ENCODE measurements at places on chromosomes 2 and 18. TPM values are rescaled to one million over a fixed set of nuclear protein-coding genes. Genes with fewer than 3 reads are reported as not detected.

DNA sequence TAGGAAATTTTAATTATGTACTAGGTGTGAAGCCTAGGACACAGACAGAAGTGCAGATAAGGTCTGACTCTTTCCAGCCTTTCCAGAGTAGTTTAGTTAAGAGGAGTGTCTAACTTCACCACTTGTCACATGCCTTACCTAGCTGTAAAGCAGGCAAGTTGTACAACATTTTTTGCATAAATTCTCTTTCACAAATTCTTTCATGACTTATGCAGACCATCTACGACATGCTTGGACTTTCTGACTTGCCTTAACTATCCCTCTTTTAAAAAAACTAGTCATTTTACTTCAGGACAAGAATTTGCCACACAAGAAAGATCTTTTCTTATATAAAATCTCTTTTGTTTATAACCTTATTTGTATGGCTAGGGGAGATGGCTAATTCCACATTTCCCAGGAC, 1273.6 kb upstream of the SLC39A10 start:
- DNase-seq = no peak

- DNase-seq = no peak
These were observed 103.2 kb downstream of the FAM161A start for GRCh38 chr2:61750624-61751023.

DNA sequence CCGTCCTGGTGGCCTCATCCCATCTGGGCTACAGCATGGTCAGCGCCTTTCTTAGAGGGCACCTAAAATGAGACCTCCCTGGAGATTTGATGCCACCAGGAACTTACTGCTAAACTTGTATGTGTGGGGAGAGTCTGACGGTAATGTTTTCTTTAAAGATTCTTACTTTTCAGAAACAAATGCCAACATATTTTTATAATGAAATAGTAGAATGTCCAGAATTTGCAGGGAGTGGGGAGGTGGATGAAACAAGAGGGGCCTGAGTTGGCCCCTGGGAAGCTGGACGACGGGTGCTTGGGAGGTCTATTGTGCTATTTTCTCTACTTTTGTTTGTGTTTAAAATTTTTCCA, 118.8 kb upstream of the CTDP1 start:
- no peak for DNase-seq

DNA sequence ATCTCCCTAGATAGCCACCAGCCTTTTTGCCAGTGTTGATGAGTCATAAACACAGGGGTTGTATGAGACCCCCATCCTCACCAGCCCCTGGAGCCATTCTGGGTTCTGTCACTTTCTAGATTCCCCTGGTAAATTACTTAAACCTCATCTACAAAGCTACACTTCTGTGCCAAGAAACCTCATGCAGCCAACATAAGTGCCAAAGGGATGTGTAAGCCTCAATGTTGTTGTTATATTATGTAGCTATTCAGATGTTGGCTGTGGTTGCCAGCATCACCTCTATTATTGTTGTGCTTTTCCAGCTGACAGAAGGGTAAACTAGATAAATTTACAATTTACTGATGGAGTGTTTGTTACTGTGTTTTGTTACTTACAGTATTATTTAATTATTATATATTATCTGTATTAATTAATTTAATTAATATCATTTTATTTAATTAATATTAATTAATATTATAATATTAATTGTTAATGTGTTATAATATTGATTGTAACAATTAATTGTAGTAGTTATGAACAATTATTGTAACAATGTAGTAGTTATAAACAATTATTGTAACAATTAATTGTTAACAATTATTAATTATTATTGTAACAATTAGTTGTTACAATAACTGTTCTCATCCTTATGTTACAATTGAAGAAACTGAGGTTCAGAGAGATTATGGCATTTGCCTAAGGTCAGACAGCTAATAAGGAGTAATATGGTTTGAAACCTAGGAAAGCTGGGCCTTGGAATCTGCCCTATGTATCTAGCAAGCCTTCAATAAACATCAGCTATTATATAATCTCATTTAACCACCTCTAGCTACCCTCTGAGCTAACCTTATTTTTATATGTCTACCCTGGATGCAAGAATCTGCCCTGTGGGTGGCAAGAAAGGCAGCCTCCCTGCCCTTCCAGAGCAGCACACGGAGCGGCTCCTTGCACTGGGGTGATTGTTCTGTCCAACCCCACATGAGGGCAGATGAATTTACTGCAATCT, 36.1 kb downstream of the PSTPIP2 start:
- no peak for DNase-seq

DNA sequence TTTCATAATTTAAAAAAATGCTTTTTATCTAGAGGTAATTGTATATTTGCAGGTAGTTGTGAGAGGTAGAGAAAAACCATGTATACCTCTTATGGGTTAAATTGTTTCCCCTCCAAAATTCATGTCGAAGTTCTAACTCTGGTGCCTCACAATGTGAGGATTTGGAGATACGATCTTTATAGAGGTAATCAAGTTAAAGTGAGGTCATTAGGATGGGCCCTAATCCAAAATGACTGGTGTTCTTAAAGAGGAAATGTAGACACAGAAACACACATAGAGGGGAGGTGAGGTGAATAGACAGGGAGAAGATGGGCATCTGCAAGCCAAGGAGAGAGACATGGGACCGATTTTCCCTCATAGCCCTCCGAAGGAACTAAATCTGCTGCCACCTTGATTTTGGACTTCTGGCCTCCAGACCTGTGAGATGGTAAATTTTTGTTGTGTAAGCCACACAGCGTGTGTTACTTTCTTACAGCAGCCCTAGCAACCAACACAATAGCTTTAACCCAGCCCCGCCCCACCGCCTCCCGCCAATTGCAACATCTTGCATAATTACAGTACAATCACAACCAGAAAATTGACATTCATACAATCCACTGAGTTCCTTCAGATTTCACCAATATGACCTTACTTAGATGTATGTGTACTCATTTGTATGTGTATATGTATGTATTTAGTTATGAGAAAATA, 208.9 kb downstream of the MIB1 start:
- DNase-seq = no peak

DNA sequence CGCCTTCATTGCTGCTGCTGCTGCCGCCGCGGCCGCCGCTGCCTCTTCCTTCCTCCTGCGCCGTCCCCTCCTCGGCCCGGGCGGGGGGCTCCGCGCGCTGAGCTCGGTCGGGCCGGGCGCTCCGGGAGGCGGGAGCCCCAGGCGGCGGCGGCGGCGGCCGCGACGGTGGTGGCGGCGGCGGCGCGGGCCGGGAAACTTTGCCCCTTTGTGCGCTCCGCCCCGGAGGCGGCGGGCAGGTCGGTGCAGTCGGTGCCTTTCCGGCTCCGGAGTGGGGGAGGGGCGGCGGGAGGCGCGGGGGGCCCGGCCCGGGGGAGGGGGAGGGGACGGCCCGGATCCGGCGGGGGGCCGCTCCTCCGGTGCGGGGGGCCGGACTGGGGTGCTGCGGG, 205 bp downstream of the TET3 start:
- peak; percentile 71 for DNase-seq

GRCh38 chr2:112189001-112189556, 50.9 kb downstream of the FBLN7 start:
- no peak for DNase-seq

DNA sequence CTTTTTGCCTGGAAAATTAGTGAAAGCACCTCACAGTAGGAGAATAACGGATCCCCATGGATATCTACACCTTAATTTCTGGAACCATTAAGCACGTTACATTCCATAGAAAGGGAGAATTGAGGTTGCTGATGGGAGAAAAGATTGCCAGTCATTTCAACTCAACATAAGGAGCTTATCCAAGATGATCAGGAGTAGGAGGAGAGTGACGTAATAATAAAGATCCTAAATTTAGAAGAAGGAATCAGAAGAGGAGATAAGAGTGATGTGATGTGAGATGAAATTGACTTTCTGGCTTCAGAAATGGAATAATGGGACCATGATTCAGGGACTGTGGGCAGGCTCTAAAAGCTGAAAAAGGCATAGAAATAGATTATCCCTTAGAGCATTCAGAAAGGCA, 1017.8 kb upstream of the CHAC2 start:
- no peak for DNase-seq

- DNase-seq = no peak
These were observed 746.0 kb upstream of the TMEFF2 start for GRCh38 chr2:192940767-192941166.

DNA sequence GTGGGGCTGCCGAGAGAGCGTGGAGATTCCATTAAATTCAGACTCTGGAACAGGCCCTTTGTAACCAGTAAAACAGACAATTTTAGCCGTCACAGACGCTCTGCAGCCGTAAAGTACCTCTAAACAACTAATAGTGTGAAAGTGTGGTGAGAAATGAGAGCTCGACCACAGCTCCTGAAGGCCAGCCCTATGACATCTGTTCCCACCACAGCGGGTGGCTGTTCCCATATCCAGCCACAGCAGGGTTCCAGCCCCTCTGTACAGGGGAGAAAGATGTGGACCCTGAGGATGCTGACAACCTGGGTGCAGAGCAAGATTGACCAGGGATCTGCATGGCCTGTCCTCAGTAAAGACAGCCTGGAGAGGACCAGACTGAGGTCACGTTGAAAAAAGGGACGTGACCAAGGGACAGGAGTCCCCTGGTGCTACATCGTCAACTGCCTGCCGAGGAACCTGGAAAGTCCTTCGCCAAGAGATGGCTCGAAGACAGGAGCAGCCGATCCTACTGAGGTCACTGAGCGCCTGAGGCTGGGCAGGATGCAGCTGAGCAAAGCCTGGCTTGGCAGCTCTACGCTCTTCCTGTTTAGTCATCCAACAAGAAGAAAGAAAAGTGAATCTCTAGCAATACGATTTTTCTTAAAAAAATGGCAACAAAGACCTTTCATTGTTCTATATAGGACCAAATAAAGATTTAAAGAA, 831.7 kb downstream of the RNF144A start:
- DNase-seq = peak; percentile 36

DNA sequence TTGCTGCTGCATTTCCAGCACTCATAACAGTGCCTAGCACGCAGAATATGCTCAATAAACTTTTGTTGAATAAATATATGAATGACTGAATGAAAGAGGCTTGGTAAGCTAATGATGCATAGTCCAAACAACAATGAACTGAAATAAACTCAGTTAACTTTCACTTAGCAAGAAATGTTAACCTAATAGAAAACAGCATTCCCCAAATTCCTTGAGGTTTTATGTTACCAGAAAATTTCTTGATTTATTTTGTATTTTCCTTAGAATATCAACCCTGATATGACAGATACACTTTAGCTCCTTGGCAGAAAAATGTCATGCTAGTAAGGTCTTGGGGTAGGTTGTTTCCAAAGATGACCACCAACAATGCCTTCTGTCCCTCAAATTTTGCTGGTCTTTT, 217.4 kb downstream of the KCNE4 start:
- no peak for DNase-seq

- no peak for DNase-seq
These were observed 1077.3 kb upstream of the TMEFF2 start for GRCh38 chr2:193272011-193272410.

DNA sequence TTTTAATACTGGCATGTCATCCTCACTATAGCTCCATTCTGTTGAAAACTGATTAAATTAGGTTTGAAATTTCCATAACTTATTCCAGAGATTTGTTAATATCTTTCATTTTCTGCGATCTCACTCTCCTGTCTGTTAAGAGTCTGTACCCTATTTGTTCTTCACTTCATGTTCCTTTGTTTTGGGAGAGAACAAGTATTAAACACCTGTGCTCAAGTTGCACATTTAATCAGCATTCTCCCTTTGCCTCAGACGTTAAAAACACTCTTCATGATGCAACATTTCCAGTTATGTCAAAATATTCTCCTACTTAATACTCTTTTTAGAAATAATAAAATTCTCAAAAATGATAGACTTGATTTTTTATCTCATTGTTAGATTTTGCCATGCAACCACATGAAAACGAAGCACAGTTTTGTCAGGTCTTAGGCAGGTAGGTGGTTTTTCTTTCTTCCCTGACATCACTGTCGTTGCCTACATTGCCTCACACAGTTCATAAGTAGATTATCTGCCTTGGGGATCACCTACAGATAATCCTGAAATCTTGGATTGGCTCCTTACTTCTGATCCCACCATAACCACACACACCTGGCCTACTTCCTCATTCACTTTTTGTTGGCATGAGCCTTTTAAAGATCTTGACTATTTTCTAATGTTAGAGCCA, 109.9 kb downstream of the GAREM1 start:
- DNase-seq = no peak

DNA sequence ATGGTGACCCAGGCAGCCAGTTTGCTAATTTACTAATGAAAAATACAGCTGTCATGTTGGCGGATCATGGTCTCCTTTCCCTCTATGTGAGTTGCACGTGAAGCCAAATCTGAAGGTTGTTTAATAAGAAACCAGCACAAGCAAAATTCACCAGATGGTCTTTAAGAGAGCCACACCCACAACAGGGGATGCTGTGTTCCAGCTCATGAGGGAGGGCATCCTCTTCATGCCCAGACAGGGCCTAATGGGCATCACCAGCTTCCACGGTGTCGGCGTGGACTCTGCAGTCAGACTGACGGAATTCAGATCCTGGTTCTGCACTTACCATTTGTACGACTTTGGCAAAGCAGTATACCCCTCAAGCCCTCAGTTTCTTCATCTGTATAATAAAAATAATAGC, 39.9 kb downstream of the TMEM247 start:
- DNase-seq = peak; percentile 14

GRCh38 chr2:3198119-3198518, 179.5 kb downstream of the EIPR1 start:
- no peak for DNase-seq

DNA sequence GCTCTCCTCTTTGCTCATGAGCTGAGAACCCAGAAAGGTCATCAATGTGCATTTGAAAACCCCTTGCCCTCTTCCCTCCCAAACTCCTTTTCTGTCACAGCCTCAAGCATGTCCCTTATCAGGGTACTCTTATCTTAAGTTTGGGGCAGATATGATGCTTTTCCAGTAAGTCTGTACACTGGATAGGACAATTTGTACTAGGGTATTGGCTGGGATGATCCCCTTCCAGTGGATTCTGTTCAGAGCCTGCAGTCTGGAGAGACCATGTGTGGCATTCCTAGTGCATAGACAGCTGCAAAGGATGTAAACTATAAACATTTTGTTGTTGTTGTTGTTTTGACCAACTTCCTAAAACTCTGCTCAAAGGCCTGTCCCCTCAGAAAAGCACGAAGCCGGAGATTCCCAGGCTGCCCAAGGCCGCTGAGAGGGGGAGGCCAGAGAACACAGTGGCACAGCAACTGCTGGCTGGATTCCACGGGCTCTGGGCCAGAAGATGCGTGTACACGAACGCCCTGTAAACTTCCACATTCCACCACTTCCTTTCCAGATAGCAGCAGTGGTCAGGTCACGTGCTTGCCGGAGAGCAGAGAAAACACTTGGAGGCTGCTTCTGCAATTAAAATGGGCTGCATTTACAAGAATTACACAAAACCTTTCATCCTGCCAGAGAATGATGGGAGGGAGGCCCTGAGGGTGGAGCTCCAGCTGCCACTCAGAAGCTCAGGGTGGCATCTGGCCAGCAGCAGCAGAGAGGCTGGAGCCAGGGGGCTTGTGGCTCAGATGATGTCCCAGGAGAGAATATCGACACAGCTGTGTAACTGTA, 42.1 kb downstream of the BMP10 start:
- peak; percentile 83 for DNase-seq

Gene EFR3B
- total RNA-seq = 0.05 TPM

Gene UGT1A10
- not detected for total RNA-seq

Gene SP140
- 58.3 TPM for total RNA-seq

Gene EHD3
- 0.21 TPM for total RNA-seq

Gene TCF7L1
- total RNA-seq = not detected

Gene KCNG3
- 0.26 TPM for total RNA-seq

Gene SPP2
- not detected for total RNA-seq

All from activated CD8-positive, alpha-beta T cell treated with anti-CD3 and anti-CD28 coated beads, Interleukin-2, amount 10 ng/mL, durations not matched to agents 7 days and 5 days (primary cell).